SK-N-DZ (cell line): ENCODE measurements at places on chromosomes 13 and 19.

DNA sequence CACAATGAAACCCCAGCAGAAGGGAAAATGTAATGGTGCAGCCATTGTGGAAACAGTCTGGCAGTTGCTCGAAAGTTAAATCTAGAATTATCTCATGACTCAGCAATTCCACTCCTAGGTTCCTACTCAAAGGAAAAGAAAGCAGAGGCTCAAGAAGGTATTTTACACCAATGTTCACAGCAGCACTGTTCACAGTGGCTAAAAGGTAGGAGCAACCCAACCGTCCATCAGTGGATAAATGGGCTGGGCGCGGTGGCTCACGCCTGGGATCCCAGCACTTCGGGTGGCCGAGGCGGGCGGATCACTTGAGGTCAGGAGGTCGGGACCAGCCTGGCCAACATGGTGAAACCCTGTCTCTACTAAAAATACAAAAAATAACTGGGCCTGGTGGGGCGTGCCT, 25.9 kb downstream of the ZFR2 start:
- no peak for DNase-seq

GRCh38 chr13:30440910-30441703, 18.8 kb downstream of the UBE2L5 start:
- DNase-seq: no peak

DNA sequence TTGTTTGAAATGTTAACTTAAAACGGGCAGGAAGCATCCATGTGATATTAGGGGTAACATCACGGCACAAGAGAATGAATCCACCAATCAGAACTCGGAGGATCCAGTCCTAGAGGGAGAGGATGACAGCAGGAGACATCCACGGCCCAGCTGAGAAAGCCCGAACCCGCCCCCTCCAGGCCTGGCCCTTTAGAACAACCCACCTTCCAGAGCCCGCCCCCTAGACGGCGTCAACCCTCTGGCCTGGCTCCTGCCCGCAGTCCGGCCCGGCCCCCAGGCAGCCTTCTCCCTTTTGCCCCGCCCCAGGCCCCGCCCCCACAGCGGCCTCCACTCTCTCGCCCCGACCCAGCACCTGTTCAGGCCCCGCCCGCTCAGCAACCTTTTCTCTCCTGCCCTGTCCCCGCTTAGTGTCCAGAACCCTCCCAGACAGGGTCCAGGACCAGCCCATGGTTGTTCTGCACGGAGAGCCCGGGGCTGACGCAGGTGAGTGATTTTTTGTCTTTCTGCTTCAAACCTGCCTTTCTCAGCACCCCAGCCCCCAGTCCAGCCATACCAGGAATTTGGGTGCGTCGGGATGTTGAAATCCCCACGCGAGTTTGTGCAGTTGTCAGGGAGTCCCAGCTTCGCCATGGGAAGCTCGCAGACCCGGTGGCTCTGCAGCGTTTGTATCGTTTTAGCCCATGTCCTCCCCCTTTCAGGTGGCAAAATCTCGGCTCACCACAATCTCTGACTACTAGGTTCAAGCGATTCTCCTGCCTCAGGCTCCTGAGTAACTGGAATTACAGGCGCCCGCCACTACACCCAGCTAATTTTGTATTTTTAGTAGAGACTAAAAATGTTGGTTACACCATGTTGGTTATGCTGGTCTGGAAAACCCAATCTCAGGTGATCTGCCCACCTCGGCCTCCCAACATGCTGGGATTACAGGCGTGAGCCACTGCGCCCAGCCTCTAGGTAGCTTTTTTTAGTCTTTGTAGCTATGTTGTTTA, 16.1 kb downstream of the ZNF816 start:
- DNase-seq: no peak

DNA sequence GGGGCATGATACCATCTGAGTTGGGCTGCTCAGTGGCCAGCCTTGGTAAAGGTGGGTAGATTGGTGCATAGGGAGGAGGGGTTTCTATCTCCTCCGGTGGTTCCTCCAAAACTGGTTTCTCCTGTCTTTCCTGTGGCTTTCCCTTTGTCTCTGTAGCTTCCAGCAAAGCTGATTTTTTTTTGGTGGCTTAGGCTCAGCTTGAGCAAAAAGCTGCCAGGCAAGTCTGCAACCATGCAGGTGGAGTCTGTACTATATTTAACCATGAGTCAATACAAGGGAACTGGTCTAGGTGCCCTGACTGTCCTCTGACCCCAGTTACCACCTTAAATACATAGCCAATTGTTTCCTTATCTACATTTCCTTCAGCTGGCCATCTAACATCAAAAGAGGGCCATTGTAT, 64.0 kb upstream of the ZNF681 start:
- DNase-seq: no peak
